ENCODE measurements at places on chromosomes 7 and 10. TPM values are rescaled to one million over a fixed set of nuclear protein-coding genes. Genes with fewer than 3 reads are reported as not detected.

- no peak for DNase-seq
Observed at GRCh38 chr10:113987805-113988204, 55.9 kb upstream of the ADRB1 start.

GRCh38 chr10:89478085-89478738 lies 57.2 kb downstream of the SLC16A12 start:
- DNase-seq = no peak

The SLIT1 gene
- not detected for total RNA-seq

DNA sequence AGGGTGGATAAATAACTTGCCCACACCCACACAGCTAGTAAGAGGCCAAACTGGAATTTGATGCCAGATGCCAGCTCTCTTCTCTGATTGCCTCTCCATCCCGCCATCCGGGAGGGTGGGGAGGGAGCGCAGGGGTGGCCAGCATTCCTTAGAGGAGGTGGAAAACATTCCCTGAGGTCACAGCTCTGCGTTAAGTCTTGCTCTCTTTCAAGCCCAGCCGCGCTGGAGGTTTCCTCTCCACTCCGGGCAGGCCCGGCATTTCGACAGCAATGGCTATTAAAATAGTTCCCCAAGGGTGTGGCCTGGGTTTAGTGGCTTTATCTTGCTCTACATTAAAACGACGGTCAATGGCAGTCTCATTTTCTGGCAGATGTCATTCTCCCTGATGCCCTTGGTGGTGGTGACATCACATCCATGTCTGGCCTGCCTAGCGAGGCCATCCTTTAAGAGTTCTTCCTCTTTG lies 16.1 kb upstream of the C10orf71 start:
- no peak for DNase-seq

DNA sequence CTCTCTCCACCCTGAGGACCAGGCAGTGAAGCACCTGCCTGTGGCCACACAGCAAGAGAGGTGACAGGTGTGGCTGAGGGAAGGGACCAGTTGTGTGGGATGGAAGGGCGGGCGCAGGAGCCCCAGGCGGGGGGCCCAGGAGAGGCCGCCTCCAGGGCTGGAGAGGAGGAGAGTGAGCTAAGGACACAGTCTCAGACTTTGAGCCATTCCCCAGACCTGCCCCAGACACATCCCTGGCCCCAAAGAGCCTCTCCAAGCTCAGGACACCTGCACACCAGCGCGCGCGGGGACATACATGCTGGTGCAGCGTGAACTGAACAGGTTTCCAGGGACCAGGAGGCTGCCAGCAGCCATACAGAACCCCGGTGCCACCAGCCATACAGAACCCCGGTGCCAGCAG lies 237.3 kb downstream of the MAD1L1 start:
- DNase-seq = no peak

The PRRT4 gene
- 0.21 TPM for total RNA-seq

The HOXA2 gene
- not detected for total RNA-seq

Measured in H4 (cell line).